ENCODE measurements at places on chromosomes 3 and 15.

DNA sequence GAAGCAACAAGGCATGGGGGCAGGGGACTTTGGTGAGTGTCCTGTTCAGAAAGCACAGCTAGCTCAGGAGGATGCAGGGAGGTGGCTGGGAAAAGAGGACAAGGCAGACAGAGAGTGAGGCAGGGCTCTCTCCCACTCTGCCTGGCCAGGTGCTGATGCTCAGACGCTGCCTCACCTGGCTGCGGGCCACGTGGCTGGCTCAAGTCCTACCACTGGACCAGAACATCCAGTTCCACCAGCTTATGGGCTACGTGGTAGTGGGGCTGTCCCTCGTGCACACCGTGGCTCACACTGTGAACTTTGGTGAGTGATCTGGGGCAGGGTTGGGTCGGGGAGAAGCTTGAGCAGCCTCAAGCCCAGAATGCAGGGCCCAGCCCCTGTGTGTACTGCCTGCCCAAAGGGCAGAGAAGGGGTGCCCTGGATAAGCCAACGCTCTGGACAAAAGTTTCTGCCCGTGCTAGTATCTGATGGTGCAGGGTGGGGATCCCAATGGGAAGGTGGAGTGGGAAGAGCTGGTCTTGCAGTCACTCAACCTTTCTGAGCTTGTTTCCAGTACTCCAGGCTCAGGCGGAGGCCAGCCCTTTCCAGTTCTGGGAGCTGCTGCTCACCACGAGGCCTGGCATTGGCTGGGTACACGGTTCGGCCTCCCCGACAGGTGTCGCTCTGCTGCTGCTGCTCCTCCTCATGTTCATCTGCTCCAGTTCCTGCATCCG lies 20.9 kb downstream of the NOX5 start:
- DNase-seq: no peak

- DNase-seq: no peak
These were observed 141.3 kb upstream of the CCDC54 start for GRCh38 chr3:107235928-107236315.

DNA sequence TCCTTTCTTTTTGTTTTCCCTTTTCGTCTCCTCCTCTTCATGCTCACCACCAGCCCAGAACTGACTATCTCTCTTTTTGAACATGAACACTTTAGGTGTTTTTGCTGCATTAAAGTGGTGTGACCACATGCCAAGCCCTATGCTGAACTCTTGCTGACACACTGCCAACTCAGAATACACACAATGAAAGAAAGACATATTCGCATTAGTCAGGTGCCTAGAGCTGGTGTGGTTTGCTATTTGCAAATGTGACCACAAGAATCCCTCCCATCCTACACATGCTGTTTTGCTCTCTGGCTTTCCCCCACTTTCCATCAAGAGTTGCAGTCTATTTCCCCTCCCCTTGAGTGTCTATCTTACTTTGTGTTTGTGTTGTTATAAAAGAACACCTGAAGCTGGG lies 967.8 kb upstream of the CFAP20DC start:
- DNase-seq: no peak

- no peak for DNase-seq
These were observed 1109.3 kb downstream of the ROBO2 start for GRCh38 chr3:78148986-78149717.

DNA sequence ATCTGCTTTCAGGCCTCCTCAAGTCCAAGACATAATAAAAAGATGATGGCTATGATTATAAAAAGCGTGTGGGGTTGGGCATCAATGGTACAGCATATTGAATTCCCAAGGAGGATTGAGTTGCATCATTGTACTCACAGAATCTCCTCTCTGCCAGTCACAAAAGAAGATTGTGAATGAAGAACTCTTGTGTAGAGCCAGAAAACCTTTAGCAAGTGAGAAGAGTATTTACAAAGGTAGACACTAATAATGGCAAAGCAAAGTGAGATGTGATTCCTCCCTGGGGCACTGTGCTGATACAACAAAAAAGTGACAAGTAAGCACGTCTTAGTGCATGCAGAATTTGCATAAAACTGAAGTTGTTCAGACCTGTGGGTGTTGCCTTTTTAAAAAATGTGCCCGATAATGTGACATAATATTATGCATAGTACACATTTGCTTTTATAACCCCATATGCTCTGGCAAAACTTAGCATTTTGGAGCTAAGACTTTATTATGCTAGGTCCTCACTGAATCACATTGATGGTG lies 291.2 kb upstream of the TBC1D5 start:
- no peak for DNase-seq

DNA sequence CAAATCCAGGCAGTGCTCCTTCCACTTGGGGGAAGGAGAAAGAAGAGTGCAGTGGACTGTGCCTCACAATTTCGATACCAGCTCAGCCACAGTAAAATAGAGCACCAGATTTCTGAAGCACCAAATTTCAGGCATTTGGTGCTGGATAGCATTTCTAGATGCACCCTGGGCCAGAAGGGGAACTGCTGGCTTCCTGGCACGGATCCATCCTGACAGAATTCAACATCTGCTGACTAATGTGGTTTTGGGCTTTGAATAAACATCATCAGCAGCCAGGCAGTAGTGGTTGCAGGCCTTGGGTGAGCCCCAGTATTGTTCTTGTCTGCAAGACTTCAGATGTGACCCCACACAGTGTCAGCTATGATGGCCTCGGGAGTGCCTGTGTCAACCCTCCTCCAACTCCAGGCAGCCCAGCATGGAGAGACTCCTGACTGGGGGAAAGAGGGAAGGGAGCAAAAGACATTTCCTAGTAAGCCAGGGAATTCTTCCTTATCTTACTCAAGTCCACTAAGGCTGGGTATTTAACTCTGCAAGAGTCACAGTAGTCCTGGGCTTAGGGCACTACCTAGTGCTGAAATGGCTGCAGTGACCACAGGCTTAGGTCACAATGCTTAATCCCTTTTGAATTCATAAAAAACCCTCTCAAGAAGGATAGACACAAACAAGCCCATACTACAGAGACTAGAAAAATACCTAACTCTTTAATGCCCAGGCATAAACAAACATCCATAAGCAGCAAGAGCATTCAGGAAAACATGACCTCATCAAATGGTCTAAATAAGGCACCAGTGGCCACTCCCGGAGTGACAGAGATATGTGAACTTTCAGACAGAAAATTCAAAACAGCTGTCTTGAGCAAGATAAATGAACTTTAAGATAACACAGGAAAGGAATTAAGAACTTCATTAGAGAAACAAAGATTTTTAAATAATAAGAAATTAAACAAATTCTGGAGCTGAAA lies 74.7 kb downstream of the SPATA16 start:
- DNase-seq: no peak
